Hepatic stellate cell (primary cell): ENCODE measurements at places on chromosomes 3 and 15.

GRCh38 chr3:14485981-14486380 lies 54.2 kb downstream of the GRIP2 start:
- no peak for DNase-seq

- no peak for DNase-seq
Observed at GRCh38 chr3:74041068-74041675, 416.4 kb upstream of the PDZRN3 start.

DNA sequence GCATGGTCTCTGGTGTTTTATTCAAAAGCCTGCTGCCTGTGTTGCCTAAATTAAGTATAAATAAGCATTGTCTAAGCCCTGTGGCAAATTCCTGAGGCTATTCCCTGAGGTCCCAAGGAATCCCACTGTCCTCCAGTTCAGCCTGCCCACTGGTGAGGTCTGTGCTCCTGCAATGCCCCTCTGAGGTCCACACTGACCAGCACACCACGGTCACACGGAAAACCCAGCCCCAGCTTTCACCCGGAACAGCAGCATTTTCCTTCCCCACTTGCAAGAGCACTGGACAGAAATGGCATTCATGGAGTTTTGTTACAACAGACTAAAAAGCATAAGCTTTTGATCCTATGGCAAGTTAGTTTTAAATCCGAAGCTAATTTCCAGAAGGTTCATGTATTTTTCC lies 234.0 kb downstream of the KLF13 start:
- DNase-seq = no peak

GRCh38 chr15:25679492-25679891 lies 183.6 kb downstream of the ATP10A start:
- no peak for DNase-seq

- no peak for DNase-seq
Observed at GRCh38 chr15:62428259-62428658, 263.2 kb upstream of the C2CD4B start.

DNA sequence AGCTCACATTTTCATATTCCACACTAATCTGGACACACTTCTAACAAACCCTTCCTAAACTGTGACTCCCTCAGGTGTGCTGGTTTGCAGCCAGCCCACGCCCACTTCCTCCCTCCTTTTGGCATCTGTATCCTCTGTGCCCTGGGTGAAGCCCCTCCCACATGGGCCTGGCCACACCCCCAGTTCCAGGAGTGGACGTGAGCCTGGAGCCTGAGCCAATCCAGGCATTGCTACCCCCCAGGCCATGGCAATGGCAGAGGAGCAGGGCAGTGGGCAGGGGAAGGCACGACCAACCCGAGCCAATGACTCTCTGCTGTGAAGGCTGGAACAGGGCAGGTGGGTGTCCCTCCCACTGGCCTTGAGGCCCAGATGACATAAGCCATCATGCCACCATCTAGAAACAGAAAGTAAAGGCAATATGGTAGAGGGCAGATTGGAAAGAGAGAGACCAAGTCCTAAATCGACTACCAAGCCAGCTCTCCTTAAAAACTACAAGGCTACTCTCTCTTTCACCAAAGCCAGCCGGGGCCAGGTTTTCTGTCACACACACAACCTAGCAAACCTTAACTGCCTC lies 18.6 kb downstream of the FAM174B start:
- no peak for DNase-seq

GRCh38 chr15:74040109-74040850 lies 42.1 kb downstream of the GOLGA6A start:
- DNase-seq = peak; percentile 98

GRCh38 chr15:48423896-48424475 lies 92.8 kb downstream of the DUT start:
- DNase-seq = no peak

DNA sequence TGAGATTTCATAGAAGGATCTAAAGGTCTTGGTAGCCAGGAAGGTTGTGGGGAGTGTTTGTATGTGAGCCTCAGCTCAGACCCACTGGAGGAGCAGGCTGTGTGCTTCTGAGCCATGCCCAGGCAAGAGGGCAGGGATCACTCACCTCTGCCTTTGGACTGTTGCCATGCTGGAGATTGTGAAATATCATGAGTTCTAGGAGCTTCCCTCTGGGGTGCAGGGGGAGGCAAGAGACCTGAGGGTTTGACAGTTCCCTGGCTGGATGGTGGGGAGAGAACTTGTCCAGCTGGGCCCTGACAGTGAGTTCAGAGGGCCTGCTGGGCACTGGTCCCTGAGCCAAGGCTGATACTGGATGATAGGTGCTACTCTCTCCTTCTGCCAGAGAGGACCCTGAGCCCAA lies 6.0 kb downstream of the SLC6A1 start:
- DNase-seq = no peak

DNA sequence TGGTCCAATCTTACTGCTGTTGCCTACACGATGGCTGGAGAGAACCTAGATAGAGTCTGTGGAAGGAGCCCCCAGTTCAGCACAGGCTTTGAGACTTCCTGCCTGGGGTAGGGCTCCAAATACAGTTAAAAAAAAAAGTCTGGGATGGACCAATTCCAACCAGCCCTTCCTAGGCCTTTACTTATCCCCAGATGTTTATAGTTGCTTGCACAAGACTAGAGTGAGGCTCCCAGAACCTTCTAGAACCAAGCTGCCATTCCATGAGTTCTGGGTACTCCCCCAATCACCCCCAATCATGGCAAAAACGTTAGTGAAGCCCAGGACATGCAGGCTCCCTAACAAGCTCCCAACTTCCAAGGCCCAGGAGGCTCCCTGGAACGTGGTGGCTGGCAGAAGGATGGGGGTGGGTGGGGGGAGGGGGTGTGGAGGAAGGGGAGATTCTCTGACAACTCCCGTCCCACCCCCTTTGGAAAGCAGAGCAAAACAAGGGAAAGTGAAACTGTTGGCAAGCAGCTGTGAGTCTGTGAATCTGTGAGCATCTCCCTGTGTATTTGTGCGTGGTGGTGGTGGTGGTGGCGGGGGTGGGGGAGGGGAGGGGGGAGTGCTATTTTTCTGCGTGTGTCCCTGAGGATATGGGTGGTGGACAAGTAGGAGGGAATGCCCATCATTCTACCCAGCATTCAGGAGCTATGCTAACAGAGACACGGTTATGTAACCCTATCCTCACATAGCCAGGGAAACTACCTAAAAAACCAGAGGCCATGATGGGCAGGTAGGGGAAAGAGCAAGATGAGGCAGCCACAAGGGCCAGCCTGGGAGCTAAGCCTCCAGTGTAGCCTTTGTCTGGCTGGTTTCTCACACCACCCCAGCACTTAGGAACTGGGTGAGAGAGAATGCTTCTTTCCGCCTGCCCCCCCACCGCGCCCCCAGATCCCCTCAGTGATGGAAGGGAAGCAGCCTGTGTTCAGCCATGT lies 2.0 kb downstream of the MST1R start:
- DNase-seq = no peak

DNA sequence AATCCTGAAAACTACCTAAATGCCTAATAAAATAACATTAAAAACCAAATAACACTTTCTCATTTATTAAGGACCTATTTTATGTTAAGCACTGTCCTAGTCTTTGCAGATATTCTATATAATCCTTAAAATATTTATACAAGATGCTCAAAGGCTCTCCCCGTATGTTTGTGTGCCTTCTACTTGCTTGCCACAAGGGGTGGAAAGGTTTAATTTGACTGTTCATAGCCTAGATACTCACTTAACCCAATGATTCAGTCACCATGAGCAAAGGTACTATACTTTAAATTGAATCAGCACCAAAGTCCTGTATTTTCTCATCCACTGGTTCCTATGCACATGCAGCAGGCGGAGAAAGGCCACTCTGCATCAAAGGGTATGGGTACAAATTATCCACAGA lies 32.0 kb downstream of the LSAMP start:
- no peak for DNase-seq

DNA sequence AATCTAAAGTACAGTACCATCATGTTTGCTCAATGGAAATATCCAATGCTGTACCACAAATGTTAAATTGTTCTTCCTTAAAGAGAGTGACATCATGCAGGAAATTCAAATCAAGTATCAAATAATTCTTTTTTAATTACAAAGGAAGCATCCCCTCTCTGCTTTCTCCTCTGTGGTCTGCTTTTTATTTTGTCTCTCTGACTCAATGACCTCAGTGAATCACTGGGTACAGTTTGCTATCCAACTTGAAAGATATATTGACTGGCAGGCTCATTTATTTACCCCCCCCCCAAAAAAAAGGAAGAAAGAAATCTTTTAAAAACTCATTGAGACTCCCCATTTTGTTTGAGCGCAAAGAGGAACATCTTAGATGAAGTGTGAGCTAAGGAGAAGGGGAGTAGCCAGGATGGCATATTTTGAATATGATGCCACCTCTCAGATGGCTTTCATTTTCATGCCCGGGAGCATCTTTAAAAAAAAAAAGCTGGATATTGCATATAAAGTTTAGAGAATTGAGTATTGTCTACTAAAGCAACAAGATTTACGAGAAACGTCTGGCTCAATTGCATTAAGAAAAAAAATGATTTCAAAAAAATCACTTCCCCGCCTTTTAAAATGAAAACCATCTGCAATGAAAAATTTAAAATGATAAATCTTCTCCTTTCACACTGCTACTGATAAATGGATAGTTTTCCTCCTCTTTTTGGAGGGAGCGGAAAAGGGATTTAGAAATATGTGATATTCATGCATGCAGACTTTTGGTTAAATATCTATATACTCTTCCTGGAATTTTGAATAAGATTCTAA lies 307.1 kb upstream of the DPH6 start:
- no peak for DNase-seq

- DNase-seq = no peak
Observed at GRCh38 chr3:41898631-41899030, 63.3 kb downstream of the ULK4 start.

DNA sequence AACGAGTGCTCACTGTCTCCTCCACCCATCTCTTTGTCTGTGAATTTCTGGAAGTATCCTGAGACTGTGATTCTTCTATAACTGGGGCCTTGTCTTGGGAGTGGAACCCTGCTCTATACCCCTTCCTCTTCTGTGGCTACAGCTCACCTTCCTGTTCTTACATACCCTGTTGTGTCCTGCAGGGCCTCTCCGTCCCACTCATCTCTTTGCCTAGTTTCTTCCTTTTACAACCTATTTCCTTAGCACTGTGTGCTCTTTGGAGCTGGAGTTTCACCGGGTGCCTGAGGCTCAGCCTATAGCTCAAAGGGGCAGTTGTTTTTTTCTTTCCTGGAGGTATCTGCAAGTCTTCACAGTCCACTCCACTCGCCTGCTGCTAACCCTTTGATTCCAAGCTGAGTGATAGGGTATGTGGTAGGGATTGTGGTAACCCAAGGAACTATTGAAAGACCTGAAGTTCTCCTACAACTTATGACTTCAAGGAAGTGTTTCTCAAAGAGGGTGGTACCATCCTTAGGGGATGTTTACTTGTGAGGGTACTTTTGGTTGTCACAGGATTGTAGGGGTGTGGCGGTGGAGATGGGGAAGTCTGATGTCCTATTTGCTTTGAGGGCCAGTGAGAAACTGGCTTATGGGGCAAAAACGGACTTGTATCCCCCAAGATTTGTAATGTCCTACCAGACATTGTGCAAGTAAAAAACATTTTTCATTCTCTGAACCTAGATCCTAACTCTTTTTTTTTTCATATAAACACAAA lies 66.6 kb upstream of the ARL8B start:
- DNase-seq = no peak

DNA sequence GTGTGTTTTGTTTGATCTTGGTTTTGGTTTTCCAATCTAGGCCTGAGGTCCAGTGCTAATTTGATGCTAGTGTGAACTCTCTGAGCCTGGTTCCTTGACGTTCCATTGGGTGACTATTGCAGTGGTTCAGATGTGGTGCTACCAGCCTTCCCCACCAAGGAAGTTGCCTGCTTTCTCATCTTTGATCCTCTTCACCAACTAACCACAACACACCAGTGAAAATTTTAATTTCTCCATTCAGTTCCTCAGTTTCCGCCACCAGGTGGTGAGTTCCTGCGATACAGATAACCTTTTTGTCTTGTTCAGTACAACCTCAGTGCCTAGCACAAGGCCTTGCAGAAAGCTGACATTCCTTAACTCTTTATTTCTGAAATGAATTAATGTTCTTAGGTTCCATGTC lies 337.4 kb upstream of the TPRG1 start:
- no peak for DNase-seq

- DNase-seq = no peak
Observed at GRCh38 chr15:101210466-101210865, 41.4 kb downstream of the CHSY1 start.

- DNase-seq = peak; percentile 9
Observed at GRCh38 chr3:152051501-152052404, 178.3 kb downstream of the SUCNR1 start.

- no peak for DNase-seq
Observed at GRCh38 chr3:112774293-112774926, 72.3 kb downstream of the CD200R1L start.

GRCh38 chr3:10996345-10997013 lies 3.9 kb downstream of the SLC6A1 start:
- no peak for DNase-seq

- DNase-seq = no peak
Observed at GRCh38 chr3:79011821-79012529, 755.8 kb downstream of the ROBO1 start.

GRCh38 chr15:82804575-82804949 lies 1.3 kb downstream of the FSD2 start:
- no peak for DNase-seq

DNA sequence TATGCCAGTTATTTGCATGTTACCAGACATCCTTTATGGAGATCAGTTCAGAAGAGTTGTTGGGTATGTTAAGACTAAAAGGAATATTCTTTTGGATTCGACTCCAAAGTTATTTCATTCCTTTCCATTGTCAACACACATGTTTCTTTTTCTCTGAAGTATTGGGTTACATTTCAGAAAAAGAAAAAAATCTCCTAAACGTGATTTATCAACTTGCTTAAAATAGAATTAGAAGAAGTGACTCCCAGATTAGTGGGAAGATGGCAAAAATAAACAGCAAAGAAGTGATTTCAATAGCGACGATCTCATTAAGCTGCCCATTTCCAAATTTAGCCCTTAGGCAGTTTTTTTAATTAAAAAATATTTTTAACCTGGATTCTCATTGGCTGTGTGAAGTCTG lies 85.4 kb downstream of the TIGIT start:
- DNase-seq = no peak

DNA sequence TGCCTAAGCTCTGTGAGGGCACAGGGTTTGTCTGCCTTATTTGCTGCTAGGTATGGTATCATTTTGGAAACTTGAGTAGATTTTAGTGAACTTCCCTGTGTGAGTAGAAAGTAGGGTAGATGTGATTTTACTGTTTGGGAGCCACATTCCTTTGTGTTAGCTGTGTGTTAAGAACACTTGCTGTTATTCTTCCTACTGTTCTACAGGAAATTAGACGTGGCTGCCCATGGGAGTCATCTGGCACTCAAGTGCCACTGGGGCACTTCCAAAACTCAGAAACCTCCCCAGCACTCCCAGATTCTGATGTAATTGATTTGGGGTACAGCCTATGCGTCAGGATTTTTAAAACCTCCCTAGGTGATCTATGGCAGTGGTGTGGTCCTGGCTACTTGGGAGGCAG lies 369.9 kb upstream of the C2CD4B start:
- no peak for DNase-seq

GRCh38 chr3:16179771-16180736 lies 5.6 kb downstream of the GALNT15 start:
- no peak for DNase-seq

- DNase-seq = no peak
Observed at GRCh38 chr3:37024820-37025405, 31.6 kb downstream of the MLH1 start.
